GM04504 (cell line): ENCODE measurements at places on chromosomes 4 and X.
A peak's percentile ranks its signal among the peaks of the same experiment; 100 is the strongest.

DNA sequence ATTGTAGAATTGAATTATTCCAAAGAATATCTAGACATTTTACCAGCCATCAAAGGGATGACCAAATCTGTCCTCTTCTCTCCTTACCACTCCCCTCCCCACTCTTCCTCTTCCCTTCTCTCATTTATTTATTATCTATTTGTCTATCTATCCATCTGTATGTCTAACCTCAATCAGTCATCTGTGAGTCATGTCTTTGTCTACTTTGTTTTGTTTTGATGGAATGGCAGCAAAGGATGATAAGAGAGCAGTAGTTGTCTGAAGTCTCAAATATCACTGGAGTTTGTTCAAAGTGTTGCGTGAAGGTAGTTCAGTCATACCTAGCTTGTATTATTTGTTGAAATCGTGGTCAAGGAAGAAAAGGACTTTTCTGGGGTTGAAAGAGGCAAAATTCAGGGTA is 34.7 kb upstream of the PGRMC2 start:
- no peak for DNase-seq

- DNase-seq: no peak
Observed at GRCh38 chr4:120691536-120691935, 231.0 kb downstream of the PRDM5 start.

DNA sequence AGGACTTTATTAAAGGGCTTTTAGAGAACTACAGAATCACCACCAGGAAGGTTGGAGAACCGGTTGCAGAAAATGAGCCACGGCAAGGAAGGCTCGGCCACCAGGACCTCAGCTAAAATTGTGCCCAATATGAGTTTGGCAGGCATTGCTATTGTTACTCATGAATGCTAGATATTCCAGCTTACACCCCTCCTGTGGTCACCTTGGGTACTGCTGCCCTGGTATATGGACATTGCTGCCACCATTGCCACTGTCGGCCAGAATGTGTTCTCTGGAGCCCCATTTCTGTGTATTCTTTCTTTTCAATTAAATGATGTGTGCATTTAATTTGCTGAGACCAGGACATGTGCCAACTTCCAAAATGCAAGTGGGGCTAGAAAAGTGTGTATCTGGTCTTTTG is 626.7 kb upstream of the BOD1L1 start:
- peak; percentile 21 for DNase-seq

GRCh38 chr4:6423575-6423974 is 48.8 kb downstream of the PPP2R2C start:
- DNase-seq: no peak

- DNase-seq: no peak
Observed at GRCh38 chr4:81796790-81797528, 325.3 kb upstream of the RASGEF1B start.

DNA sequence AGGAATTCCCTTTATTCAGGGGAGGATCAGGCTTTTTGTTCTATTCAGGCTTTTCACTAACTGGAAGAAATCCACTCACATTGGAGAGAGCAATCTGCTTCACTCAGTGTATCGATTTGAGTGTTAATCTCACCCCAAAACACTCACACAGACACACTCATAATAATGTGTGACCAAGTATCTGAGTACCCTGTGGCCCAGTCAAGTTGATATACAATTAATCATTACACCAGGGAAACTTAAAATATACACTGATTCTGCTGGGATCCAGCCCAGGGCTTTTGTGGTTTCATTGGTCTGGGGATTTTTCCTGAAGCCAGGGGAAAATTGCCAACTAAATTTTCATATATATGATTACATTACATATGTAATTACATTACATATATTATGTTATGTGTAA is 44.0 kb upstream of the GATB start:
- DNase-seq: no peak

DNA sequence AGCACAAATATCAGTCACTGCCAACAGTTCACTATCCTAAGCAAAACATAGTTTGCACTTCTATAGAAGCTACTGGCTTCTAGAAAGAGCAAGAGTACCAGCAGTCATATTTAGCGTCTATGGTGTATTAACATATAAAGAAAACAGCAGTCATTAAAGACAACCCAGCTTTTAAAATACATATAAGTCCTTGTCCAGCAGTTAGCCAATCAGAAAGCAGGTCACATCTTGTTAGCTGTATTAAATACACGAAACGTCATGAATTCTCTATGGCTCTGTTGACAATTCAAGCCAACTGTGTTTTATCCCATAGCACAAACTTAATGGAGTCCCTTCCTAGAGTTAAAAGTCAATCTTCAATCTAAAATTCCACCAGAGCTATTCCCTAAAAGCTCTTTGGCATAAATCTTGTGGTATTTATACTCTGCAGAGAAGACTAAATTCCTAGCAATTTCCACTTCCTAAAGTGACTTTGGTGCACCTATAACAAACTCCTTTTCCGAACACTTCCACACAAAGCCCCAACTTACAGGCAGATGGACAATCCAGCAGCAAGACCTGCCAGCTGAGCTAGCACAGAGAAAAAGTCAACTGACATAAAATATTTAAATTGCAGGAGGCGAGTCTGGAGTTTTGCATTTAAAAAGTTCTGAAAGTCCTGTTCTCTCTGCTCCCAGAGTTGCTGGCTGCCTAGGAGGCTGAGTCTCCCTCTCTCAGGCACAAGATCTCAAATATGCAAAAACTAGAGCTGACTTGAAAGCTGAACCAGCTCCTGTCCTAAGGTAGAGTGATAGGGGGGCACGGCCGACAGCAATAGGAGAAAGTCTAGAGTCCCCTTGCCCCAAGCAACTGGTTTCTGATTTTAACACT is 1.3 kb downstream of the LDB2 start:
- no peak for DNase-seq

- no peak for DNase-seq
Observed at GRCh38 chr4:168483811-168484210, 3.5 kb upstream of the DDX60L start.

- no peak for DNase-seq
Observed at GRCh38 chr4:10694151-10694827, 9.7 kb upstream of the CLNK start.

GRCh38 chrX:110432906-110433215 is 74.2 kb downstream of the RTL9 start:
- no peak for DNase-seq

DNA sequence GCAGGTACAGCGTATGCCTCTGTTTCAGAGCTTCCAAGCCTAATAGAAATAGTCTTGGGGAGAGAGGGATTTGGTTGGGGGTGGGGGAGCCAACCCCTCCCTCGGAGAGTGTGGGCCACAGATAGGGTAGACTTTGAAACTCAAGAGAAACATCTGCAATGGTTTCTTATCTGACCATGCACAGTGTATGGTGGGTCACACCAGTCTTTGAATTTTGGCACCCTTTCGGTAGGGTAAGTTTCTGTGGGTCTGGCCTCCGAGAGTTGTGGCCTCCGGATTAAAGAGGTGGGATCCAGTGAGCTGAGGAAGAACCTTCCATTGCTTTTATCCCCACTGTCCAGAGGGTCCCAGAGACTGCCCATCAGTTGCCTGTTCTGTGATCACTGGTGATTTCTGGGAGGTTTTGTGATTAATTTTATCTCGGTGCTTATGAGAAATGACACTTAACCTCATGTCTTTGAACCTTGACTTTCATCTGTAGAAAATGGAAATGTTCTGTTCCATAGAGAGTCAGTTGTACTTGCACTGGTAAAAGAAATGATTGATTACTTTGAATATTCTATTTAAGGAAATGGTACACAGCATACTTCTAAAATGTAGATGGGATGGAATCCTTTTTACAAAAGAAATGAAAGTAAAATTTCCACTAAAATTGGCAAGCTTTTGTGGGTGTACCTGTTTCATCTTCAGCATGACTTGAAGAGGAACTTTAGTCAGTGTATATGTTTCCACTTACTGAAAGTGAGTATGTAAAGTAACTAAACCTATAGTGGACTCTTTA is 62.7 kb downstream of the TMEM131L start:
- DNase-seq: no peak

- no peak for DNase-seq
Observed at GRCh38 chr4:147136310-147136709, 190.6 kb upstream of the TTC29 start.

DNA sequence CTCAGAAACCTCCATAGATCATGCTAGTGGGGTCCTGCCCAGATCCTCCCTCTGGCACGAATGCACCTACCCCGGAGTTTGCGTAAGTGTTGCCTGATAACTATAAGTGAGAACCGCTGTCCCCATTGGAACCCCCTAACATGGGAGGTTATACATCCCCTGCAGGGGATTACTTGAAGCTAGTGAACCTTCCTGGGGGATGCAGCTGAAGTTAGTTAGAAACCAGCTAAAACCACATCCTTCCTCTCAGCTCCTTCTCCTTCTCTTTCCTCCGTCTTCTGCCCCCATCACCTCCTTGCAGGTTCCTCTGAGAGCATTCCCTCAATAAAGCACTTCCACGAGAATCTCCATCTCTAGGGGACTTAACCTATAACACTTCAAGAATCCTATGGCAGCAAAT is 95.0 kb downstream of the ZNF827 start:
- no peak for DNase-seq

DNA sequence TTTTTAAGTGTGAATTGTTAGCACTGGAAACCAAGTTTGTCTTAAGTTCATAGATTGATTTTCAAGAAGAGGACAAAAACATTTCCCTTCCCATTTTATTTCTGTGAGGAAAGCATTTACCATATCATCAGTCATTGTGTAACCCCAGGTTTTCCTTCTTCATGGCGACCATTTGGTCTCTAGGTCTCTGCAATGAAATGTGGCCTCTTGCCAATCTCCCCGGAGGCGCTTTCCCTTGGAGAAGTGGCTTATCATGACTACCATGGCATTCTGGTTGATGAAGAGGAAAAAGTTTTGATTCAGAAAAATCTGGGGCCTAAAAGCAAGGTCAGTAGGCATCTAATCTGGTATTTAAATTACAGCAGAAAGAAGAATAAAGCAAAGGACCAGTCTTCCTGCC is 54.4 kb downstream of the ADD1 start:
- DNase-seq: no peak

DNA sequence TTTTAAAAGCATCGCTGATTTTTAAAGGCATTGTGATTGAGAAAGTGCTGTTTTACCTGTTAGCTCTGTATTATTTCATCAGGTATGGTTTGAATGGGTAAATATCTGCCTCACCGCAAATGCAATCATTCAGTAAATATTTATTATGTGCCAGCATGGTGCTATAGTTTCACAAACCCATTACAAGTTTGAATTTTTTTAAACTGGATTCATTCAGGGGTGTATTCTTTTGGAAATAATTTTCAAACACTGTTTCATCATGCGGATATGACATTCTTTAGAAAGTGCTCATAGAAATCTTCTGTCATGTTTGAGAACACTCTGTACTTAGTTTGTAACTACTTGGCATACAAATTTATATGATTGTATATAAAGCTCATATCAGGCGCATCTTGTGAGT is 37.2 kb downstream of the LIMCH1 start:
- DNase-seq: no peak

DNA sequence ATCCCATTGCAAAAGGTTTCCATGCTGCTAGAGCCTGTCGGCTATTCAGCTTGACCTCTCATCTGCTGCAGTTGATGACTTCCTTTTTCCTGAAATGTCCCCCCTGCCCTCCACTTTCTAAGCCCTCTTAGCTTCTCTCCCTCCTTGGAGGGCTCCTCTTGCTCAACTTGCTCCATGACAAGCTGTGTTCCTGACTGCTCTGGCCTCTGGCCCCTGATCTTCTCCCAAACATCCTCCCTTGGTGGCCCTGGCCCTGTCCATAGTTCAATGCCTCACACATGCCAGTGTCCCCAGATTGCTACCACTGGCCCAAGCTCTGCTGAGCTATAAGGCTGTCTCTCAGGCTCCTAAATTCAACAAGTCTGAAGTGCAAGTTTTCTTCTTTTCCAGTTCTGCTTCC is 29.6 kb downstream of the RASL11B start:
- DNase-seq: no peak

- no peak for DNase-seq
Observed at GRCh38 chrX:154298312-154298711, 2.7 kb downstream of the TKTL1 start.

DNA sequence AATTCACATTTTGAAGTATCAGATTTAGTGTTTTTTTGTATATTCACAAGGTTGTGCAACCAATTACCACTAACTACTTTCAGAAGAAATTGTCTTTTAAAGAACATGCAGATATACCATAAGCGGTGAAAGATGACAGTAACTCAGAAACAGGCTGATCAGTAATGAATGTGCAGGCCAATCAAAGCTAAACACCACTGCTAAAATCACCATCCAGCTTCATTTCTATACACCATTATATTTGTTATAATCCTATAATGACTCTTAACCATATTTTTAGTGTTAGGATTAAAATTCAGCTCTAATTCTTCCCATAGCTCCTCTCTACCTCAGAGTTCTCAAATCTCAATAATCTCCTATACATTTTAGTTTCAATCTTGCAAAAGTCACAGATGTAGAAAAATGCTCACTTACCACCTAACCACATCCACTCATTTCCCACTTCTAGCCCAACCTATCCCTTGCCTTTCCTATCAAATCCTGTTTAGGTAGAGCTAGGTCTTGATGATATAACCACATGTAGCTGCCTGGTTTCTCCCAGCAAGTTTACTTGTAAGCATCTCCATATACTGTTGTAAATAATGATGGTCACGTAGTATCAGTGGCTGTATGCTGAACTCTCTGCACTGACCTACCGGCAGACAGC is 16.6 kb downstream of the COQ2 start:
- DNase-seq: no peak

DNA sequence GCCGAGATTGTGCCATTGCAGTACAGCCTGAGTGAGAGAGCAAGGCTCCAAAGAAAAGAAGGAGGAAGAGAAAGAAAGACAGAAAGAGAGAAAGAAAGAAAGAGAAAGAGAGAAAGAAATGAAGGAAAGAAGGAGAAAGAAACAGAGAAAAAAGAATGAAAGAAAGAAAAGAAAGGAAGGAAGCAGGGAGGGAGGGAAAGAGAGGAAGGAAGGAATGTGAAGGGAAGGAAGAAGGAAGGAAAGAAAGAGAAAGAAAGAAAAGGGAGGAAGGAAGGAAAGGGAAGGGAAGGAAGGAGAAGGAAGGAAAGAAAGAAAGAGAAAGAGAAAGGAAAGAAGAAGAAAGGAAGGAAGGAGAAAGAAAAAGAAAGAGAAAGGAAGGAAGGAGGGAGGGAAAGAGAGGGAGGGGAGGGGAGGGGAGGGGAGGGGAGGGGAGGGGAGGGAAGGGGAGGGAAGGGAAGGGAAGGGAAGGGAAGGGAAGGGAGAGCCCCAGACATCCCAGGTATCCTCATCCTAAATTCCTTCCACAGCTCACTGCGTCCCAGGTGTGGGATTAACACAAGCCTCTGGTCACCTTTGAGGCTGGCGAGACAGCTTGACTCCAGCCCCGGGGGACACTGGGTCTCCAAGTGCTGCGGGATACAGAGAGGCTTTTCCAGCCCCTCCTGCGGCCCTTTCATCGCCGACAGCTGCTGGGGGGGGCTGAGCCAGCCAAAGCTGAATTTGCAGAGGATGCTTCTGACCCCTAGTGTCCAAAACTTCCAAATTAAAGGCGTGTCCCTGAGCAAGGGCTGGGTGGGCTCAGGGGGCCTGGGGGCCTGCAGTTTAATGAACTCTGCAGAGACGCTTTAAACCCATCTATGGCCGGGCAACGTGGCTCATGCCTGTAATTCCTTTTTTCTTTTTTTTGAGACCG is 24.2 kb upstream of the CSF2RA start:
- no peak for DNase-seq
